ENCODE measurements at places on chromosomes 11 and 22. TPM values are rescaled to one million over a fixed set of nuclear protein-coding genes. Genes with fewer than 3 reads are reported as not detected.

Gene RTCB
- total RNA-seq, result 107 TPM

Gene ZNF280B
- total RNA-seq, result 1.3 TPM

Gene KCNJ1
- total RNA-seq, result 0.03 TPM

DNA sequence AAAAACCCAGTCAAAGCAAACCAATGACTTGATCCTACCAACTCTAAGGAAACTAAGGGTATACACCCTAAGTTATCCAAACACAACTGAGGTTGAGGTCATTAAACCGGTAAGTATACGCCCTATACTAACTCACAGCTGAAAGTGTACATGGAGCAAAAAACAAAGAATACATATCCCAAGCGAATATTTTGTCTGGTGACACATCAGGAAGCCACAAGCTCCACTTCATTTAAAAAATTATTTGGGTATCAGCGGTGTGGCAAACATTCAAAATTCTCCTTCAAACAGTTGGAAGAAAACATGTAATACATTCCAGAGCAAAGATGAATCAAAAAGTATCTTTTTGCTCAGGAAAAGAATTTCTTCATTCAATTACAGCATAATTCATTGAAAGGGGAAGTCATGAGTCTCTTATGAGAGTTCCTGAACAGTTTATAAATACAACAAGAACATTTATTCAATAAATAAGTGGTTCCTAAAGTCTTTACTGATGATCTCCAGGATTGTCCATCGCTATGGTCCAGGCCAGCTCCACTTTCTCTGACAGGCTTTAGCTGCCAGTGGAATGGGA, 4.5 kb upstream of the JAML start:
- DNase-seq, result no peak

DNA sequence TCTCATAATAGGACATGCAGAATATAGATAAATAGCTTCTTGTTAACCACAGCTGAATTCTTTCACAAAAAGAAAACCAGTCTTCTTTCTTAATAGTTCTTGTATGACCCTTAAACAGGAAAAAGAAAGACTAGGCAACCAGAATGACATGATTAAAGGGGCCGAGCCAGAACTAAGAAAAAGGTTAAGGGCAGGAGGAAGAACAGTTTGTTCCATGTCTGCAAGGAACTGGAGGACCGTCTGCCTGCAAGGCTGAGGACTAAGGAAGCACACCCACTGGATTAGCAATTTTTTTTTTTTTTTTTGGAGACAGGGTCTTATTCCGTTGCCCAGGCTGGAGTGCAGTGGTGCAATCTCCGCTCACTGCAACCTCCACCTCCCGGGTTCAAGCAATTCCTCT, 26.0 kb upstream of the TMPRSS5 start:
- DNase-seq, result no peak

DNA sequence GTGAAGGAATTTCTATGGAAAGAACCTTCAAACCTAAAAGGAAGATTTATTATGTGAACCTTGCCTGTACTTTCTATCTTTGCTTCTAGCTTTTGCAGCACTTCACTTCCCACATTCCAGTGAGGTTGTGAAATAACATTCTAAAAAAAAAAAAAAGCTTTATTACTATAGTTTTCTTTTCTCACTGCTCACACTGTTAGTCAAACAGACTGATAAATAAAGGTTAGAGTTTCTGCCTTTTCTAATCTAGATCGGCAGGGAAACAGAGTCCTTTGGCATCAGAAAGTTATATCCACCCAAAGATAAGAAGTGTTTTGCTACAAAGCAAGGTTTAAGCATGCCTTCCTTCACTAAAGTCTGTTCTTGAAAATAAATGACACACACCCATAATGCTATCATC, 2.8 kb downstream of the AAMDC start:
- DNase-seq, result peak; percentile 17

- no peak for DNase-seq
These were observed 9.4 kb downstream of the A4GALT start for GRCh38 chr22:42711281-42711731.

All from foreskin keratinocyte (primary cell).